Ecto neural progenitor cell (in vitro differentiated cells): ENCODE measurements at places on chromosomes 1 and 21.

- no peak for DNase-seq
Observed at GRCh38 chr1:24928689-24929397, 1.2 kb downstream of the RUNX3 start.

DNA sequence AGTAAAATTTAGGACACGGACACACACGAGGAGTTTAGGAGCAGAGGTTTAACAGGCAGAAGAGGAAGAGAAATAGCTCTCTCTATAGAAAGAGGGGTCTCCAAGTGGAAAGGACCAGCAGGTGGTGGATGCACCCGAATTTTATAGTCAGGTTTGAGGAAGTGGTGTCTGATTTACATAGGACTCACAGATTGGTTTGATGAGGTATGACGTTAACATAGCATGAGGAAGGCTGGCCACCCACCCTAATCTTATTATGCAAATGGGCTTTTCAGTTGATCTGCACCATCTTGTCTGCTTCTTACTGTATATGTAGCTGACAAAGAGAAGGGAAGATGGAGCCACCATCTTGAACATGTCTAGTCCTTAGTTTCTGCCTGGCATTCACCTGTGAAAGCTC, 52.5 kb upstream of the RGS2 start:
- DNase-seq, result no peak

GRCh38 chr1:30652152-30652841, 71.1 kb downstream of the MATN1 start:
- no peak for DNase-seq

DNA sequence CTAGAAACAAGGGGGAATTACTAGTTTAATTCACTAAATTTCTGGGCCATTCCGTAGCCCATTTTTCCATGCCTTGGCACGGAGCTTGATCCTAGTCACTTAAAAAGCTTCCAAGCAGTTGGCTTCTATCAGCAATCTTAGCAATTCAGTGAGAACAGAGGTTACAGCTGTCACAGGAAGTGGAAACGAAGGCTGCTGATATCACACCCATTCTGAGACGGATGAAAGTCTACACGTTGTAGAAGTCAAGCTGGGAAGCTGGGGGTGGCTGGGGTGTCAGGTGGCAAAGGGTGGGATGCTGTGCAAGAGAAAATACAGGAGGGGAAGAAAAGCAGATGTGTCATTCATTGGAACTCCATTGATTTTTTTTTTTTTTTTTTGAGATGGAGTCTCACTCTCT, 11.8 kb upstream of the STMN1 start:
- no peak for DNase-seq

DNA sequence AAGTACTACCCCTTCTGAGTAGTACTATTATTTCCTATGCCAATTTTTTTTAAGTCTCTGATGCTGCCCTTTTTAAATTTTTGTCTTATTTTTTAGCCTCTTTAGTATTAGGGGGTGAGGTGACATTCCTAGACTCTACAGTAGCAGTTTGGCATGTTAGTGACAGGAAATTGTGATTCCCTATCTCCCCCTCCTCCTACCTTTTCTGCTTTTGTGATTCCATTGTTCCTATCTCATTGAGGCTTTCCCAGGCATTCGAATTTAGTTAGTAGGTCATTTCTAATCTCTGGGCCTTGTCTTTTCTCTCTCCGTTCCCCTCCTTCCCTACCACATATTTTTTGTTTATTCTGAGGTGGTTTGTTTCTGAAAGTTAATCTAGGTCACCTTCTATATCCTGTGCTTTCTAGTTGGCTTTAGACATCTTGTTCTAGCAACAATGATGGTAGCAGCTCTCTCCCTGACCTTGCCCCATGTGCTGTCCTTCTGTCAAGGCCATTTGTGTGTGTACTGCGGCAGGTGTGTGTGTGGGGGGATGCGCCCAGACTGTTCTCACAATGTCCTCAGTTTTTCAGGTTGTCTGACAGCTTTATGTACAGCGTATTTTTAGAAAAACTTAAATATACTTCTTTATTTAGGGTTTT, 21.5 kb downstream of the SEMA6C start:
- no peak for DNase-seq

DNA sequence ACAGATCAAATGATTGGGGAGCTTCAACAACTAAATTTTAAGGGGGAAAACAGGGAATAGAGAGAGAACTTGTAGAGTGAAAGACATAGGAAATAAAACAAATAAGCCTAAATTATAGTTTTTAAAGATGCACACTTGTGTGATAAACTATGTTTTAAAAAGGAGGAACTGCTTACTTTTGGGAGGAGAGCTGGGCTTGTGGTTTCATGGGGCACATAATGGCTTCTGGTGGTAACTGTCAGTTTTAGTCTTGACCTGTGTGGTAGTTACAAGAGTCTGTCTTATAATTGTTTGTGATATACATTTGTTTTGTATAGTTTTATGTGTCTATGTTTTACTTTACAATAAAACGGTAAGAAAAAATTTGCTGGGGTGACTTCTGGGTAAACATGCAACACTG, 165.3 kb downstream of the COL24A1 start:
- DNase-seq, result no peak

- DNase-seq, result no peak
Observed at GRCh38 chr1:36438715-36439114, 11.5 kb downstream of the OSCP1 start.

DNA sequence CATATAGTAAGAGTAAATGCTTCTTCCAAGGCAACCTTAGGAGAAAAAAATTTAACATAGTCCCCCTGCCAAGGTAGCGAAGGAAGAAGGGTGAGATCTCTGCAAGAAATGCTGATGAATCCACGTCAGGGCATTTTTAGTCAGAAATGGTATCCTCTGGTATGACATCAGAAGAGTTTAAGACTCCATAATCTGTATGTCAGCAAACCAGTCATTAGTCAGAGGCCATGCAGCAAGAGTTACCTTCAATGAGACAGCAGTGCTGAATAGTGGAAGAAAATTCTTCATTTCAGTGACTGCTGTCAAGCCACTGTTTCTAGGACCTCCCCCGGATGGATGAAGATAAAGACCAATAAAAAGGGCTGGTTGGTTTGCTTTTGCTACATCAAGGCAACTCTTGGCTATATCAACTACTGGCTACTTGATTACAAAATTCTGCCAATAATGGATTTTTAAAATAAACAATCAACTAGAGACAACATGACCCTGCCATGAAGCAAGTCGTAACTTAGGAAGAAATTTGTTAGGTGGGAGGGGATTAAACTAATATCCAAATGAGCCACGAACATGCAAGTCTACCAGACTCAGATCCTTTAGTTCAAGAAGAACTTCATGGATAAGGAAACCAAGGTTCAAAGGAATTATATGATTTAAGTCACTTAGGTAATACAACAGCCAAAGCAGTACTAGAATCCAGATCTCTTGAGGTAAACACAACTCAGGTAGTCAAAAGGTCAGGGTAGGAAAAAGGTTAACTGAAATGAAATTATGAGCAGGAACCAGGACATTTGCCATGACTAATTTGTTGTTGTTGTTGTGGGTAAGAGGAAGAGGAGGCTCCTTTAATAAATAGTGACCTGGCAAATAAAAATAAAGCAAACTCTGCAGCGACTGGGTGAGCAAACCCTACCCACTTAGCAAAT, 25.6 kb upstream of the GUCA2A start:
- DNase-seq, result no peak

DNA sequence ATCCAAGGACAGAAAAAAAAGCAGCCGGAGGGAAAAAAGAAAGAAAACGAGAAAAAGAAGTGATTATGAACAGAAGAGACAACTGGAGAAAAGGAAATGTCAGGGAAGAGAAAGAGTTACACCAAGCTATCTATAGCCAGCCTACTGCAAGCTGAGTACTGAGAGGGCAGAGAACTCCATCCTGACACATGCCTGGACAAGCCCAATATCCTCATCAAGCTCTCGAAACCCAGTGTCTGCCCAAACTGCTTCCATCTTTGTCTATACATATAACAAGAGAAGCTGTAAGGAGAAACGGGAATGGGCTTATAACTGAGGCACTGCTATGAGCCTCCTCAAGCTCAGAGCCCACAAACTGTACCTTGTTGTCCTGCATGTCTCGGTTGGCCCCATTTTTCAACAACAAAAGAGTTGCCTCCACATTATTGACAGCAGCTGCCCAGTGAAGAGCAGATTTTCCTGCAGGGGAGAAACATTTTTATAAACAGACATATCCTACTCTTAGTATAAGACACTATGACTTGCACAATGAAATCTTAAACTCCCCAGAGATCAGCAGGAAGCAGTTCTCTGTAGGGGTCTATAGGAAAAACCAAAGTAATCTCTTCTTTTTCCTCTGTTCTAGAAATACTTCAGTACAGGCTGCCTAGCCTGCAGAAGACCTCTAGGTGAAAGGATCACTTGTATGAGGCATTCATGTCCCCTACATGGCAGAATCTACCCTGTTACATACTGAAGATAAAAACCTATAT, 21.2 kb upstream of the ADAM30 start:
- no peak for DNase-seq

GRCh38 chr1:152343006-152343405, 16.8 kb downstream of the FLG2 start:
- no peak for DNase-seq

DNA sequence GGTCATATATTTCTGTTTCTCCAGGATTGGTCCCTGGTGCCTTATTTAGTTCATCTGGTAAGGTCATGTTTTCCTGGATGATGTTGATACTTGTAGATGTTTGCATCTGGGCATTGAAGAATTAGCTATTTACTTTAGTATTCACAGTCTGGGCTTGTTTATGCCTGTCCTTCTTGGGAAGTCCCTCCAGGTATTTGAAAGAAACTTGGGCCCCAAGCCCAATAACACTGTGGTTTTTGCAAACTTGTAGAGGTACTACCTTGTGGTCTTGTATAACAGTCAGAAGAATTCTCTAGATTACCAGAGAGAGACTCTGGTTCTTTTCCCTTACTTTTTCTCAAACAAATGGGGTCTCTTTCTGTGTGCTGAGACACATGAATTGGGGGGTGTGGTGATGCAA, 251.4 kb upstream of the B3GALT2 start:
- DNase-seq, result no peak
